ENCODE measurements at places on chromosomes 2 and 18.
A peak's percentile ranks its signal among the peaks of the same experiment; 100 is the strongest.

GRCh38 chr2:148273158-148273691 lies 252.3 kb downstream of the MBD5 start:
- DNase-seq, result peak; percentile 64

- DNase-seq, result peak; percentile 38
Observed at GRCh38 chr2:39380525-39381150, 56.4 kb downstream of the MAP4K3 start.

DNA sequence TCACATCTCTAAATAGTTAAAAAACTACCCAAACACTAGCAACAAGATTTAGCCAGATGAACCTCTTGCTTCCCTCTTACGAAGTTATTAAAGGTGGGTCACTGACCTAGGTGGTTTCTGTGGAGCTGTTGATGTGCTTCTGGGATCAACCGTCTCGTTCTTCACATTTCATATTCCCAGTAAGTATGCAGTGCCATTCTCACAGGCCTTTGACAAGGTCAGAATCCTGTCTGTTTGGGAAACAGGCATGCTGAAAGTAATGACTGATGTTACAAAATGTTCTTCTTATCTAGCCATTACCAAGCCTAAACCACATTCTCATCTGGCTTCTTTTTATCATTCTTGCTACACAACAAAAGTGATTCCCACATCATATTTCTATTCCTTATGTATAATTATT lies 70.3 kb downstream of the WDR7 start:
- DNase-seq, result no peak

DNA sequence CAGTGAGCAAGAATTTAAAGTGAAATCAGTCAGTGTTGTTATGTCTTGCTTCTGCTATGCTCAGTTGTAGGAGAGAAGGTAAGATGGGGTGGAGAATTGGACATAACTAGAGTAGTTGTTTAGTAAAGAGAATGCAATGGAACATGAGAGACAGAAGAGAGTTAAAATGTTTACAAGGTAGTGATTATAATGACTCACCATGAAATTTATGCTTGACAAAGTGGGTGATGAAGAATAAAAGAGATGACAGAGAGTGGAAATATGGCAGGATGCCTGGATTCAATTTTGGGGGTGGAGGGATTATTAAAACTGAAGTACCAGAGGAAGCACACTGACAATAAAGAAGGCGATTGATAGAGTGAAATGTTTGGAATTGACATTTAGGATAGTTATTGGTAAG lies 10.6 kb downstream of the SCG2 start:
- peak; percentile 61 for DNase-seq

GRCh38 chr2:22904126-22904684 lies 480.8 kb upstream of the KLHL29 start:
- DNase-seq, result peak; percentile 4

DNA sequence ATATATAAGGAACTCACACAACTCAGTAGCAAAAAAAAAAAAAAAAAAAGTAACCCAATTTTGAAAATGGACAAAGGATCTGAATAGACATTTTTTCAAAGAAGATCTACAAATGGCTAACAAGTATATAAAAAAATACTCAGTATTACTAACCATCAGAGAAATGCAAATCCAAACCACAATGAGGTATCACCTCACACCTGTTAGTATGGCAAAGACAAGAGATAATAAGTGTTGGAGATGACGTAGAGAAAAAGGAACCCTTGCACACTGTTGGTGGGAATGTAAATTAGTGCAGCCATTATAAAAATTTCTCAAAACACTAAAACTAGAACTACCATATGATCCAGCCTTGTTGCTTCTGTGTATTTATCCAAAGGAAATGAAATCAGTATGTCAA lies 5.8 kb upstream of the CNDP1 start:
- DNase-seq, result no peak

- DNase-seq, result no peak
Observed at GRCh38 chr2:904246-905024, 46.2 kb upstream of the SNTG2 start.

DNA sequence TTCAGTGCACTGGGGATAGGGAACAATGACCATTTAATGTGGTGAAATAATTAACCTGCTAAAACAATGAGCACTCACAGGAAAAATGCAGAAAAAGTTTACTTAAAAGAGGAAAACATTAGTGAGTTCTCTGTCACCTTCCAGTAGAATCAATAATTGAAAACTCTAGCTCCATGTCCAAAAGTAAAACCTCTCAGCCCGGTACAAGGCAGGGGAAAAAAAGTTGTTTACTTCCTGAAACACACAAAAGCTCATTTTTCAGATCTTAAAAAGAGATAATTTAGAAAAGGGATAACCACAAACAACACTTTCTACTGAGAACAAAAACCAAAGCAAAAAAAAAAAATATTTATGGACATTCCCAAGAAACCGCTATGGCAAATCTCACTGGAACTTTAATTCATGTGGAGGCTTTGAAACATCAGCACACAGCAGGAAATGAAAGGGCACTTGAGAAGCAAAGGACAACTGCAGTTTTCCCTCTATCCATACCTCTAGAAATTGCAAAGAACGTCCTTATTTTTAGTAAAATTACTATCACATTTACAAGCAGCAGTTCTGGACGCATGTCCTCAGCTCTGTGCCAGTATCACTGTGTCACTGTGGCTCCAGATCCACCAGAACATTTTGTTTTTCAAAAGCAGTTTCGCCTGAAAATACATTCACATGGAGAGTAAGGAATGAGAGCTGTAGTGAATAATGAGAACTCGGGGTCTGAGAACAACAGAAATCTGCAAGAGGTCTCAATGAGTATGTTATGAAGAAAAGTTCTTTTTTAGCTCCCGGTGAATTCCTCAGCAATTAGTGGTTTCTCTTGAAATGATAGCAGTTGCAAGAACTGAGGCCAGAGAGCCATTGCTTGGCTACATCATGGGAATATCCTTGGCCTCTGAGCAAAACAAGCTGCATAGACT lies 44.7 kb upstream of the DNAH7 start:
- peak; percentile 75 for DNase-seq

GRCh38 chr18:361941-362310 lies 94.1 kb upstream of the THOC1 start:
- DNase-seq, result peak; percentile 100

DNA sequence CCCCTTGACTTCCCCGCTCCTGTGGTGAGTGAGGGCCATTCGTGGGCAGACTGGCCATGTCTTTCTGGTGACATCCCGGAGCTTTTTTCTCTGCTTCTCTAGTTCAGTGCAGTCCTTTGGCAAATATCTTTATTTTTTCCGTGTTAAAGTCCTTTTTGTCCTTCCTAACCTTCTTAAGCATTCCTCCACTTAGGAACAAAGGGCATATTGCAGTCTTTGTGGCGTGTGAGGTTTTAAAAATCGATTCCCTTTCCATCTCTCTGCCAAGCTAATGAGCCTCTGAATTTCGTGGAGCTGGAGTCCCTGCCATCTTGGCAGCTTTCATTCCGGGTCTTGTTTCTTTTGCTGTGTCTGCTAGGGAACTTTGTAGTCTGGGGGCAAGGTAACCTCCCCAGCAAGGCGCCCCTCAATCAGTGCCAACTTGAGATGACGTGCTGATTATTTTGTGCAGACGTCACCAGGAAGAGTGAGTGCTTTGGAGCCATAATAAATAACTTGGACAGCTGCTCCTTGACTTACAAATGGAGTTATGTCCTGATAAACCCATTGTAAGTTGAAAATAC lies 5.1 kb downstream of the CNNM3 start:
- no peak for DNase-seq

DNA sequence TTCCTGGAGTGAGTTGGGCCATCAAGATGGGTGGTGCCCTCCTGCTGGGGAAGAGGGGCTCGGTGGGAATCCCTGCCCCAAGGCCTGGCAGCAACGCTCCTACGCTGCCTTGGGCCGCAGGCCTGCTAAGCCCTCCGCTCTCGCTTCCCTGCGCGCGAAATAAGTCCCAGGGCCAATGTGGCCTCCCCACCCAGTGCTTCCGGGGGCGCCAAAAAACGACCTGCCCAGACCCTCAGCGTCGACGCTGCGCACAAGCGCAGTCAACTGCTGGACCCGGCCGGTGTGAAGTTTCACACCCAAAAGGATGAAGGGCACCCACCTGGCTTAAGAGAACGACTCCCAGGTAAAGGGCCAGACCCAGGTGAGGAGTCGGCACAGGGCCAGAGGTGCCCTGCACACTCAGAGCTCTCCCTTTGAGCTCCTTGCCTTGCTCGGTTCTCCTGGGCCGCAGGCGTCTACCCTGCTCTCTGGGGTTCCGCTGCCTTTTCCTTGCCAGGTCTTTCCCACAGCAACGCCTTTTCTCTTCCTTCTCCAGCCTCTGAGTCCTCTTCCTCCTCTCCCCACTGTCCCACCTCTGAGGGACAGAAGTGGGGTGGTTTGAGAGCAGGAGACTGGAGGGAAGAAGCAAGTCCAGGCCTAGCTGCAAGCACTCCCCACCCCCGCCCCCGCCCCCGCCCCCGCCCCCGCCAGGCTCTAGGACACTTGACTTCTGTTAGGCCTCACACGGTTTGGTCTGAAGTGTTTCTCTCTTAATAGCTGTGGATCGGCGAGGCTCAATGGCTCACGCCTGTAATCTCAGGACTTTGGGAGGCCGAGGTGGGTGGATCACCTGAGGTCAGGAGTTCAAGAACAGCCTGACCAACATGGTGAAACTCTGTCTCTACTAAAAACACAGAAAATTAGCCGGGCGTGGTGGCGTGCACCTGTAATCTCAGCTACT lies at the start of gene DNAJC5G:
DNAJC5G (plus strand) TSS at position 223 of the 940 bp plus-strand sequence. CDS start 1,296 bp downstream, outside the sequence.
- DNase-seq, result no peak

- DNase-seq, result no peak
Observed at GRCh38 chr2:142104134-142104758, 26.6 kb downstream of the LRP1B start.
